ENCODE measurements at places on chromosomes 12 and 14. TPM values are rescaled to one million over a fixed set of nuclear protein-coding genes. Genes with fewer than 3 reads are reported as not detected.

GRCh38 chr12:106078358-106079010 lies 60.3 kb downstream of the NUAK1 start:
- DNase-seq, result no peak
- H3K27me3 ChIP-seq, result no peaks in the 10 kb centered on the region
- no peak overlapping the region for H3K27ac ChIP-seq
- peaks cover 3% of the 10 kb centered on the region for H3K4me1 ChIP-seq
- H3K4me3 ChIP-seq, result no peak overlapping the region

GRCh38 chr12:1691123-1692007 lies 495 bp downstream of the ADIPOR2 start:
- peak overlapping the region; percentile 94 for H3K27ac ChIP-seq
- peaks cover 9% of the 10 kb centered on the region for H3K4me1 ChIP-seq
- peak overlapping the region; percentile 96 for H3K4me3 ChIP-seq
- H3K36me3 ChIP-seq, result no peaks in the 10 kb centered on the region
- DNase-seq, result peak; percentile 86

BBOF1 gene
- total RNA-seq, result not detected

GRCh38 chr12:26789731-26790644 lies 43.0 kb downstream of the ITPR2 start:
- DNase-seq, result no peak
- no peak overlapping the region for H3K27ac ChIP-seq
- no peak overlapping the region for H3K4me3 ChIP-seq
- H3K4me1 ChIP-seq, result peaks cover 3% of the 10 kb centered on the region
- H3K36me3 ChIP-seq, result no peaks in the 10 kb centered on the region
- H3K27me3 ChIP-seq, result no peaks in the 10 kb centered on the region

LYZ gene
- not detected for total RNA-seq
